Stimulated activated CD4-positive, alpha-beta T cell treated with anti-CD3 and anti-CD28 coated beads, Interleukin-1b, Interleukin-23, amount 100 ng/mL, for 1 hour (primary cell): ENCODE measurements at places on chromosomes 1 and 21.

GRCh38 chr21:31732597-31733550, 956 bp upstream of the SCAF4 start:
- DNase-seq = no peak

GRCh38 chr1:61434276-61434675, 290.7 kb downstream of the TM2D1 start:
- DNase-seq = no peak

DNA sequence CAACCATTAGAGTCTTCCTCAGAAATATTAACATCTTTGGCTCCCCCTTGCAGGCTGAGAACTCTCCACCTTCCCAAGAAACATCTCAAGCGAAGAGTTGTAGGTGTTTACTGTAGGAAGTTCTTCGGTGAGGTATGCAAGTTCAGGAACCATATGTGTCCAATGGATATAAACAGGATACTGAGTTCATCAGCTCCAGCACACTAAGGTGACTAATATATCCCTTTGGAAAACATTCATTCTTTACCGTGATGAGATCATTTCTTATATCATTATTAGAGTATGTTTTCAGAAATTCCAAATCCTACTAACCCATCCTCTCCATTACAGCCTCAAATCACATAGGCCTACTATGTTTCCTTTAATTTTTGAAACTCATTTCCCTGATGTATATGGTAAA, 37.3 kb upstream of the PRMT6 start:
- no peak for DNase-seq

GRCh38 chr1:222828939-222829338, 14.1 kb downstream of the DISP1 start:
- DNase-seq = no peak

- DNase-seq = no peak
Observed at GRCh38 chr1:48785869-48786268, 9.2 kb upstream of the BEND5 start.

DNA sequence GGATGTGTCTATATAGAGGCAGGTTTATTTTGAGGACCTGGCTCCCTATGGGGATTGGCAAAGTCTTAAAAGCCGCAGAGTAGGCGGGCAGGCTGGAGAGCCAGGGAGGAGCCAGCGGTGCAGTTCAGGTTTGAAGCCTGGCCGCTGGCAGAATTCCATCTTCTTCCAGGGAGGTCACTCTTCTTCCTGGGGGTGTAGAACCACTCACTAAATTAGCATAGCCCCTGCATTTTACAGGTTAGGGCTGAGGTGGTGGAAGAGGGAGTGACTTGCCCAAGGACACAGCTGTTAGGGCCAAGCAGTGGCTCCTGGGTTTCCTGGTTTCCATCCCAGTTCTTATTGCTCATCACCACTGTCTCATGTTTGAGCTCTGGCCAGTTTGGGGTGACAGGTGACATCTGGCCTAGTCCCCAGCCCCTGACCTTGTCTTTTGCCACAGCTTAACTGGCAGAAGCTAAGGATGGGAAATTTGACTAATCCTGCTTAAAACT, 1.4 kb downstream of the PINK1 start:
- no peak for DNase-seq

- no peak for DNase-seq
Observed at GRCh38 chr21:27382404-27382803, 415.5 kb upstream of the ADAMTS5 start.

GRCh38 chr1:194227161-194227560, 1040.7 kb upstream of the B3GALT2 start:
- no peak for DNase-seq

DNA sequence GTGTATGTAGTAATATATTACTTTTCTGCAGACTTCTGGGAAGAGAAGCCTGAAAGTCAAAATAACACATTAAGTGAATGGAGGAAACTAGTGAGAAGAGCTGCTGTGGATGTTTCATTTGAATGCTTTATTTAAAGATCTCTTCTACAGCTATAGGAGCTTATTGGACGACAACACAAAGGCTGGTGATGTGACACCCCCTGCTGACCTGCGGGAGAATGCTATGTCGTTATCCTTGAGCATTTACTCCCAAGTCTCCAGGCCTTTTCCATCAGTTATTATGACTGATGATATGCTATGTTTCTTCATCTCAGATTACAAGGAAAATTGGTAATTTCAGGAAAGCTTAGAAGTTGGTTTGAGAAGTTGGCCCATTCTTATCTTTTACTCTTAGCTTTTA, 22.3 kb upstream of the PLA2G4A start:
- DNase-seq = no peak

DNA sequence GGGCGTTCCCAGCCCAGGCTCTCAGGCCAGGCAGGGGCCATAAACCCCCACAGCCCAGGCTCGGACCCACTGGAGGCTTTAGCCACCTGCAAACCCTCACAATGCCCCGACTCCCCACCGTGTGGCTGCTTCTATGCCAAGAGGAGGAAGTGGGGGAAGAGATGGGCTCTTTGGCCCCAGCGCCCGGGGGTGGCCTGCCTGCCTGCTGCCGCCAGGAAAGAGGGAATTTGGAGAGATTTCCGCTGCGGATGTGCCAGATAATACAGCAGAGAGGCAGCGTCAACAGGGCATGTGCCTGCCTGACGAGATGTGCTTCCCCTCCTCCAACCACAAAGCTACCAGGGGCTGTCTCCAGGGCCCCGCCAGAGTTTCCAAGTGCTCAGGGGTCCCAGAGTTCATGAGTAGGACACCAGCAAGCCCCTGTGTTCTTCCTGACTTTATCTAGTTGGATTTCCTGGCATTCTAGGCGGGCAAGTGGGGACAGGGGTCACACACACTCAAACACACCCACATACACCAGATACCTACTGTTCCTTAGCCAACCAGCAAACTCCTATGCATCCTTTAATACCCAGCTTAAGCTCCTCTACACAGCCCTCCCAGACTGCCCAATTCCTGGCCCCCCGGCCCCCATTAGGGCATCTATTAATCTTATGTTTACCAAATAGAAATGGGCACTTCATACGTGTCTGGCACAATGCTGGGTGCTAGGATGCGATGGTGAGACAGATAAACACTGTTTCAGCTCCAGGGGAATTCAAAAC, 14.1 kb downstream of the EPHA2 start:
- no peak for DNase-seq

GRCh38 chr1:74012583-74012982, 185.4 kb downstream of the LRRIQ3 start:
- no peak for DNase-seq

DNA sequence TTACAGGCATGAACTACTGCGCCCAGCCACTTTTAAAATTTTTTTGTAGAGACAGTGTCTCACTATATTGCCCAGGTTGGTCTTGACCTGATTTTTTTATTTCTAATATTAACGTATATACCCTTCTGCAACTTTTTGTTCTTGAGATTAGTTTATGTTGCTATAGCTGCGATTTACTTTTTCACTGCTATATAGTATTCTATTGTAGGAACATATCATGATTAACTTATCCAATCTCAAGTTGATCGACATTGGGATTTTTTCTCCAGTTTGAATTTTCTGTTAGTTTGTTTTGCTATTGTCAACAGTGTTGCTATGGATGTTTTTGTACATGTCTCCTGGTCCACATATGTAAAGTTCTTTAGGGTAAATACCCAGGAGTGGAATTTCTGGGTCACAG, 35.4 kb downstream of the WASF2 start:
- no peak for DNase-seq

GRCh38 chr1:198637157-198637556, 1.7 kb upstream of the PTPRC start:
- DNase-seq = no peak

- no peak for DNase-seq
Observed at GRCh38 chr1:21149855-21150432, 26.8 kb downstream of the EIF4G3 start.

DNA sequence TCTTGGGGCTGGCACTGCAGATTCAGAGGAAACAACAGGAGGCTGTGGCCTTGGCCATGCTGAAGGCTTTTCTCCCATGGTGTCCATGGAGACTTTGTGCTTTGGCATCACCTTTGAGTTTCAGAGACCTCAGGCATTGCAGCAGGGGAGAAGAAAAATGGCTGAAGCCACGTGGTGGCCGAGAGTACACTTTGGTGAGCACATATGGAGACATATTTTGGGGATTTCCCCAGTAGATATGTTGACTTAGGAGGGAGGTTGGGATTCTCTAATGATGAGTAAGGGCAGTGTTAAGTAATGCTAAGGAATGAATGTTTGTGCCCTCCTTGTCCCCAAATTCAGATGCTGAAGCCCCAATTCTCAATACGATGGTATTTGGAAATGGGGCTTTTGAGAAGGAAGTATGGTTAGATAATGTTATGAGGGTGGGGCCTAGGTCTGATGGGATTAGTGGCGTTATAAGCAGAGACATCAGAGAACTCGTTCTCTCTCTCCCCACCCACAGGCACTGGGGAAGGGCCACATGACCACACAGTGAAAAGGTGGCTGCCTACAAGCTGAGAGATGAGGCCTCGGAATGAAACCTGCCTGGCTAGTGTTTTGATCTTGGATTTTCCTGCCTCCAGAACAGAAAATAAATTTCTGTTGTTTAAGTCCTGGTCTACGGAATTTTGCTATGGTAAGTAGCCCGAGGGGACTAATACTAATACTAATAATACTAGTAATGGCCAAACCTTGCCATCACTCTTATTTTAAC, 98.6 kb downstream of the TBX19 start:
- no peak for DNase-seq
